ENCODE measurements at places on chromosomes 12 and 14.
A peak's percentile ranks its signal among the peaks of the same experiment; 100 is the strongest.

DNA sequence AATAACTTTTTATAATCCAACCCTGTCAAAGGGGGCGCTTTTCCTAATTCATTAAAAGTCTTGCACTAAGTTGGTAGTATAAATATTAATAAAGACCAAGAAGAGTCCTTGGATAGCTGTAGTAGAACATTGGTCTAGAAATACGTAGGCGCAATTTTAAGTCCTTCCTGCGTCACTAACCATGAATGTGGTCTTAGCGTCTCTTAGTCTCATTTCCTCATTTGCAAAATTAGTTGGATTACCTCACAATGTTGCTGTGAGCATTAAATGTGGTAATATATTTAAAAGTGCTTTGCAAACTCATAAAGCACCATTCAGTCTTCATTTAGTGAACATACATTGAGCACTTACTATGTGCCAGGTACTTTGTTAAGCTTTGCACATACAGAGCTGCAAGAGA lies 149.7 kb downstream of the AEBP2 start:
- no peak for DNase-seq

GRCh38 chr12:19419086-19419485 lies 20.2 kb upstream of the AEBP2 start:
- DNase-seq, result no peak

DNA sequence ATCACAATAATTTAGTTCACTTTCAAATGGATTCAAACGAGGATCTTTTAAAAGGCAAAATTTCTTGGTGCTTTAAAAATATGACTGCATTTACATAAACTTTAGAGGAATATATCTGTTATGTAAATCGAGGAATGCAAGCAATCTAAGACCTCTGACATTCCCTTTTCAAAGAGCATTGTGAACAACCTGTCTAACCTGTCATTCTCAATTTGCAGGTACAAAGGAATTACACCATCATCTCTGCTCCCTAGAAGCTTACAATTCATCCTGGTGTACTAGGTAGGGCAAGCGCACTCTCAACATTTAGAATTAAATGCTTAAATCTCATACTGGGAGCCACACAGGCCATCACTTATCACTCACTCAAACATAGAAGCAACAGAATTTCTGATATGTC lies 35.6 kb downstream of the BMP4 start:
- DNase-seq, result no peak

DNA sequence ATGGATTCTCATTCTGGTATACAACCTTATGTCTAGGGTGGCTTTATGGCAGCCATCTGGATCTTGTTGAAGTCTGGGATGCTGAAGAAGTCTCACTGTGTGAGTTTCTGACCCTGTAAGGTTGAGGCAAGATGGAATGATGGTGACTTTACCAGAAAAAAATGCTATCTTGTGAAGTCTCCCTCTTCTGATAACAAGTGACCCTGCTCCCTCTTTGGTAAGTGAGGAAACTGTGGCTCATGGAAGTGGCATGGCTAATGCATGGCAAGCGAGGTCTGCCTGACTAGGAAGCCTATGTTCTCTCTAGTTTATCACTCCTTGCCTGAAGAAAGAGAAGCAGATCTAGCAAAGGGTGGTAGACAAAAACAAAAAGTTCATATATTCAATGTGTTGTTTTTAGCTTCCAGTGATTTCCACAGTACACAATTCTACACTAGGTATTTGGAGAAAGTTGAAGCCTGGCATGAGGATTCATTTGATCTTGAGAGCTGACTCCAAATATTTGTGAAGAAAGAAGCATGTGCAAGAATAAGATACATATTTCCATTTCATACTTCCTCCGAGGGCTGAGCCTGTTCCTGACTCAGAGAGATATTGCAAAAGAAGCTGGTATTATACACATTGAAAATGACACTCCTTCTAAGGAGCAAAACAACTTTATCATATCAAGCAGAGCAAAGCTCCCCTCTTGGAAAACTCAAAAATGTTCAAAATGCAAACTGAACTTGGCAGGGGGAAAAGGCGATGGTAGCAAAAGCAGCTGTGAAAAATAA lies 63.6 kb downstream of the HELB start:
- DNase-seq, result no peak

DNA sequence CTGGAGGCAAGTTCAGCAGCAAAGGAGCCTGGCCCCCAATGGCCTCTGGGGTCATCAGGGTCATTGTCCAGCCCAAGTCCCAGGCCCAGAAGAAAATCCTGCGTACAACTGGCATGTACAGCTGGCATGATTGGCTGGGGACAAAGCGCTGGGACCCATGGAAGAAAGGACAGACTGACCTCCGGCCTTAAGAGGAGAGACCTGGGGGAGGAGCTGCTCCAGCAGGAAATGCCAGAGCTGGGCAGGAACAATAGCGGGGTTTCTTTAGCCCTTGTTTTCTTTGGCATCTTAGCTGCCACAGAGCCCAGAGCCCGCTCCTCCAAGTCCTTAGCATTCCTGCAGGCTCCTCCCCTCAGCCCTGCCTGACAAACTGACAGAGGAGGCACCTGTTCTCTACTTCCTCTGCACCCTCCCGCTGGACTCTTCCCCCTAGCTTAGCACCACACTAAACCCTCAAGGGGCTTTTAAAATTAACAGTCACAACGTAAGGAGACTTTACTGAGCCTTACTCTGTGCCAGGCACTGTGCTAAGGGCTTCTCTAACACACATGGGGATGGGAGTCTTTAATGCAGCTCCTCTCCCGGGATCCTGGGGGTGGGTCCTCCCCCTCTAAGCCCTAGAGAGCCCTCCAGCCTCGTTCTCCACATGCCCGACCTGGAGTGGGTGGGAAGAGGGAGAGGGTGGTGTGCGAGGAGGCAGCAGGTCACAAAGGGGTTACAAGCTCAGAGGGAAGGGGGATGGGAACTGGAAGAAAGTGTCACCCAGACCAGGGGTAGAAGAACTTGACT lies 1.8 kb upstream of the AQP5 start:
- no peak for DNase-seq

- DNase-seq, result no peak
Observed at GRCh38 chr12:51744235-51744634, 104.3 kb downstream of the FIGNL2 start.

- DNase-seq, result peak; percentile 84
Observed at GRCh38 chr14:35331605-35332516, 39.7 kb downstream of the PSMA6 start.

DNA sequence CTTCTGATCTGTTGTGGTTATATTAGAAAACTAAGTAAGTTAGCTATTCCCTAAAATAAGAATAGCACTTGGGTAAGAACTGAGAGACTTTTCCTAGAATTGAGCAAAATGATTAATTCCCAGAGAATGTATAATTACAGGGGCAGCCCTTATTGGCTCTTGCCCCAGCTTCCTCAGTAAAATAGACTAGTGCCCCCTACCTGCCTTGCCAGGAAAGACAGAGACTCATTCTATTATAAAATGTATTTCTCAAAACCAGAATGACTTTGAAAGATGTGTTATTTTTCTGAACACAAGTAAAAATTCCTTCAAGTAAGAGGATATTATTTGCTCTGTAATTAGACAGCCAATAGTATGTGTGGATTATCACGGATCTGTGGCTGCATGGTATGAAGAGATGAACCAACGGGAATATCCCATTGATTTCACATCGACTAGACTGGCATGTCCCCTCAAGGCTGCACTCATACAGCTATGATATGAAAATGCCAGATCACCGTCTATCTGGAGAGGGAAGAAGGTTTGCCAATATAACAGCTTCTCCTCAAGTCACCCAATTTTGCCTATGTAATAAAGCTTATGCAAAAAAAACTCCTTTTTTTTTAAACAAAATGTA lies 7.4 kb upstream of the GLRX5 start:
- DNase-seq, result no peak

DNA sequence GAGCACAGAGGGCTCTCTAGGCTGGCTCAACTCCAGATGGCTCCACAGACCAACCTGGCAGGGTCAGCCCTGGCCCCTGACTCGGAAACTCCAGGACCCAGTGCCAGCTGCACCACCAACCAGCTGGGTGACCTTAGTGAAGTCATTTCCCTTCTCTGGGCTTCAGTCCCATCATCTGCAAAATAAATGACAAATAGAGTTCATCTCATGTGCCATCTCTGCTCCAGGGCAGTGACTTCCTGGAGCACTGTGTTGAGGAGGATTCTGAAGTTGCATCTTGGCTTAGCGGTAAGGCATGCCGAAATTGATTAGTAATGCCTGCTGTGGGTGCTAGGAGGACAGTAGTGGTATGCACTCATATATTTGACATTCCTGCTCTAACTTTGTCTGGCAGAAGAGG lies 31.5 kb downstream of the DTX1 start:
- no peak for DNase-seq

DNA sequence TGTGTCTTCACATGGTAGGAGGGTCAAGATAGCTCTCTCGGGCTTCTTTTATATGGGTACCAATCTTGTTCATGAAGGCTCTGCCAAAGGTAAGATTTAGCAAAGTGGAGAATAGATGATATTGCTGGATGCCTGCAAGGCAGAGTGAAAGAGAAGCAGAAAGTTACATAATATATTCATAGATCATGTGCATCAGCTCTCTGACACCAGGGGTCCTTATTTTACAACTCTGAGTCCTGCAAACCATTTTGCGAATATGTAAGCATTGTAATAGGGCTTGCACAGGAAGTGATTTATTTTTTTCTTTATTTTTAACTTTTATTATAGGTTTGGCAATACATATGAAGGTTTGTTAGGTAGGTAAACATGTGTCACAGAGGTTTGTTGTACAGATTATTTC lies 31.8 kb downstream of the CRADD start:
- no peak for DNase-seq

DNA sequence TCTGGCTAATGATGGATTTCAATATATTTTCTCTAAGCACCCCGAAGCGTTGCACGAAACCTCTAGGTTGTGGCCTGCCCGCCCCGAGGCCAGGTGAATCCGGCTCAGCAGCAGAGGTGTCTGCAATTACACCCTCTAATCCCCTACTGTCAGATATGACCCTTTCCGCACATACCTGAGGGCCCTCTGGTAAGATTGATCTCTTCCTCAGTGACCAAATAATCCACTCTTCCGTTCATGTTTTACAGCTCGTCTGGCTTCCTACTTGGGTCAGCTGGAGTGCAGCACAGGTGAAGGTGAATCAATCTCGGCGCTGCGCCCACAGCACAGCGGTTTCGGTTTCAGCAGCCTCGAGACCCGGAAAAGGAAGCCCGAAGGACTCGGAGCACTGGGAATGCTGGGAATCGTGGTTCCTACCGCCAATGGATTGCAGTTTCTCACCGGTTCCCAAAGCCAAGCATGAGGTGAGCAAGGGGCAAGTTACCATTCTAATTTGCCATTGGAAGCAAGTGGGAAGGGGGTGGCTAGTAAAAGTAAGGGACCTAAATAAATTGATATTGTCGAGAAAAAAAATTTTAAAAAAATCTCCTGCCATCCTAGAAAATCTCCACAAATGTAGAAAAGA lies at the start of gene SYNJ2BP:
TSS of gene SYNJ2BP (minus strand) at position 366 of the 625 bp plus-strand sequence. CDS start at position 239, 127 bp downstream.
- peak; percentile 47 for DNase-seq

GRCh38 chr14:92309968-92310530 lies 12.9 kb upstream of the SLC24A4 start:
- DNase-seq, result no peak

GRCh38 chr12:111343181-111343580 lies 25.7 kb downstream of the PHETA1 start:
- no peak for DNase-seq

DNA sequence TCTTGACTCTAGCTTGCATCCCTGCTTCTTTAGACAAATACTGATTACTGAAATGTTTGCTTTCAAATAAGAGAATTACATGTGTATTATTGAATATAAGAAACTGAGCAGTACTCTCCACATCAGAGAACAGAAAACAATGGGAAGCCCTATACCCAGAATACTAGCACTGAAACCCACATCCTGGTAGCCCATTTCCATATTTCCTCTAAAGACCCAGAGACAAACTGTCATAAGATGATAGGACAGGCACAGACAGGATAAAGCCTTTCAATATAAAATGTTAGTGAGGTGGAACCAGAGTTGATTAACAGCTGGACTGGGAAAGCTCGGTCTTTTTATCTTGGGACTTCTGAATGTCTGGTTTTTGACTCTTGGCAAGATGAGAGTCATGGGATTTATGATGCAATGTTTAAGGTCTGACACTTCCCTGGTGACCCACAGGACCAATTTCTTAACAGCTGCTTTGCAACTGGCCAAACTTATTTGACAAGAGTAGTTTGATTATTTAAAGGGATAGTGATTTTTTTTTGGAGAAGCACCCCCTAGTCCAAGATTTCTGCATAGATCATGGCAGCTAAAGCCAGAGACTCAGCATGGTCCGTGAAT lies 166.9 kb upstream of the ATXN7L3B start:
- DNase-seq, result no peak

DNA sequence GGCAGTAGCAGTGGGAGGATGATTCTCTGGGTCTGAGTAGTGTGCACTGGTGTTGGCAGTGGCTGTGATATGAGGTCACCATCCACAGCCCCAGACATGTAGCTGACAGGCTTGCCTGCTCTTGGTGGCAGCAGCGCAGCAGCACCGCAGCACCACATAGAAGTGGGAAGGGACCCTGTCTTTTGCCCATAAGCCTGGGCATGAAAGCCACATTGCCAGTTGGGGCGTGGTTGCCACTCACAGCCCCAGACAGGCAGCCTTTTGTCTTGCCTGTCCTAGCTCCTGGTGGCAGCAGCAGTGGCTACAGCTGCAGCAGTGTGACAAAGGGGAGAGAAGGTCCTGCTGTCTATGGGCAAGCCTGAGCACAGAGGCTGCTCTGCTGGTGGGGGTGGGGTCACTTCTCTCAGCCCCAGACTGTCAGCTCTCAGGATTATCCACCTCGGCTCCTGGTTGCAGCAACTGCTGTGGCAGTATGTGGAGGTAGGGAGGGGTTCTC lies 71.5 kb downstream of the BRMS1L start:
- DNase-seq, result no peak

GRCh38 chr12:84785281-84785680 lies 127.3 kb downstream of the SLC6A15 start:
- DNase-seq, result no peak

DNA sequence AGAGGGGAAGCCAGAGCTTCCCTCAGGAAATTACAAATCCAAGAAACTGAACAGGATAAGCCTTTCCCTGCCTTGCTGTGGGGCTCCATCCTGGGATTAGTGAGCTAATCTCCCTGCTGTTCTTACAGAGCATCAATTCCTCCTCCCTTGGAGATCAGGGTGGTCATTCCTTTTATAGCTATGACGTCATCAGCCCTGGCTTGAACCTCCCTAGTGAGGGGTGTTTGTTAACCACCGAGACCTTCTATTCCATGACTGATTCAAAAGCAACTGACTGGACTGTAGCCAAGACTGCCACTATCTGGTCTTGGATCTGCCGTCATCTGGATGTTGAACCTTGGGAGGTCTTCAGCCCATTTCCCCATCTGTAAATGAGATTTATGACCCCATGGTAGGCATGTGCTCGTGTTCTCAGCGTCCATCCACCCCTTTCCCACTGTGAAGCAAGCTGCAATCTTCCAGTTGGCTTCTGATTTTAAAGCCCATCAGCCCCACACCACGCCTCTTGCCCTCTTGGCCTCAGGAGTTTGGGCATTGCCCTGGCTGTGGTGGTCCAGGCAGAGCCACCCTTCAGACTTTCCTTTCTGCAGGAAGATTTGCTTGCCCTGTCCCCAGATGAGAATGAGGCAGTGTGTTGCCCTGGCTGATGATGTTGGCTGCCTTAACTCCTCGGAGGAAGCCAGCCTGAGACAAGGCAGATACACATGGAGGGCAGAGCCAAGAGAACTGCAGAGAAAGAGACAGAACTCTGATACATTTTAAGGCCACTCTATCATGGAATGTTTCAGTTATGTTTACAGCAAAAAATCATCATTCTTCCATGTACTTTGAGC lies 59.6 kb upstream of the ACTN1 start:
- DNase-seq, result no peak

Data from NCI-H2029 (cell line).